ENCODE measurements at places on chromosomes 7 and 10.
A peak's percentile ranks its signal among the peaks of the same experiment; 100 is the strongest.

DNA sequence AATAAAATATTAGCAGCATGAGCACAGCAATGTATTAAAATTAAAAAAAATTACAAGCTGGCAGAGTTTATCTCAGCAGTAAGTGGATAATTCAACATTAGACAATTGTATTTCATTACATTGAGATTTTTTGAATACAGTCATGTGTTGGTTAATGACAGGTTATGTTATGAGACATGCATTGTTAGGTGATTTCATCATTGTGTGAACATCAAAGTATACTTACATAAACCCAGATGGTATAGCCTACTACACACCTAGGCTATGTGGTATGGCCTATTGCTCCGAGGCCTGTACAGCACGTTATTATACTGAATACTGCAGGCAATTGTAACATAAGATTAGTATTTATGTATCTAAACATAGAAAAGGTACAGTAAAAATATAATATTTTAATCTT, 29.7 kb downstream of the CCDC6 start:
- DNase-seq: no peak

GRCh38 chr10:19862811-19863515, 46.7 kb downstream of the PLXDC2 start:
- no peak for DNase-seq

DNA sequence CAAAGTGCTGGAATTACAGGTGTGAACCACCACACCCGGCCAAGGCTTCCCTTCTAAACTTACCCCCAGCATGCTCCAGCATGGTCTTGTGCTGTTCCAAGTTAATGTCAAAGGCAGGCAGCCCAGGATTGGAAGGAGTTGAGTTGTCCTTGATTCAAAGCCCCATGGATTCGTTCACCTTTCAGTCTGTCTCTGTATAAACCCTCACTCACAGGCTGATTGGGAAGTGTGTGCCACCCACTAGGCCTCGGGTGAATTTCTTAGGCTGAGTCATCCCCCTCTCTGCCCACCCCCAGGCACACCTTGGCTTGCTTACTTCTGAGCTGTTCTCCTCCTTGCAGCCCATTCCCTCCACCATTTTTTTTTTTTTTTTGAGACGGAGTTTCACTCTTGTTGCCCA, 13.3 kb upstream of the PRDX3 start:
- no peak for DNase-seq

DNA sequence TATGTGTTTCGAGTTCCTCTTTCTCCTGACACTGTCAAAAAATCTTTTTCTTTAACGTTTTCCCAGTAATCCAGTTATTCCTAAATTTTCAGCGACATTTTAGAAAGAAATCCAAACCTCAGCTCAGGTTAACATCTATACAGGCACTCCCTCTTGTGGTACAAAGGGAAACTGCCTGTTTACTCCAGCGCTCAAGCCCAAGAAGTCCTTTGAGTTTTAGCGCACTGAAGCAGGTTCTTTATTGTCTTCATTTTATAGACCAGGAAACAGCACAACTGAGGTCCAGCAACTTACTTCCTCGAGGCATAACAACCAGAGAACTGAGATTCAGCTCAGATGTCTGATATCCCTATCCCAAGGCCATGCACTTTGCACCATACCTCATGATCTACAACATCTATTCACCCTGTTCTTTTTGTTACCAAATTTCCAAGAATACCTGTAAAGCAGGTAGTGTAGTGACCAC, 287.2 kb upstream of the MKLN1 start:
- peak; percentile 53 for DNase-seq

DNA sequence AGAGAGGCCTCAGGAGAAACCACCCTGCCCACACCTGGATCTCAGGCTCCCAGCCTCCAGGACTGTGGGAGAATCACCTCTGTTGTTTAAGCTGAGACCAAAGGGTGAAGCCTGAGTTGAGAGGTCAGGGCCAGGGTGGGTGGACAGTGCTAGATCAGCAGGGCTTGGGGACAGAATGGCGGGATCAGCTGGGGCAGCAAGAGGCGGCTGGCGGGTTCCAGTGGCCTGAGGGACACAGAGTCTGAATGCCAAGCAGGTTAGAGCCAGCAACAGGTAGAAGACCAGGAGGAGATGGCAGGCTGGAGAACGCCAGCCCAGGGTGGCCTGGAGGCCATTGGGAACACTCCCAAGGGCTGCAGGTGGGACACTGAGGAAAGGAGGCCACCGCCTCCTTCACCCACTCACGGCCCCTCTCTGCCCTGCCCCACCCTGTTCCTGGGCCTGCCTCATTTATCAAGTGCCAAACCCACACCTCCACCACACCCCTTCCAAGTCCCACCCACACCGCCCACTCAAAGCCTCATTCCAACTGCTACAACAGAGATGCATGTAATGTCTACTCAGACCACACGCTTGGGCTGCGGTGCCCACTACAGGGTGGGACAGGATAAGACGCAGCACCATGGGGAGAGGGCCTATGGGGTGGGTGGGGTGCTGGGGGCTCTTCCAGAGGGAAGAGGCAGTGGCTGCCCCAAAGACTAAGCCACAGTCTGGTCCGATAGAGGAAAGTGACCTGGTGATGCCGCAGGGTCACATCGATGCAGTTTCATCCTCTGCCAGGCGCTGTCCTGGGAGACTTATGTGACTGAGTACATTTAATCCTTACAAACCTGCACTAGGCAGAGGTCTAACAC, 173.9 kb downstream of the TNS3 start:
- no peak for DNase-seq

DNA sequence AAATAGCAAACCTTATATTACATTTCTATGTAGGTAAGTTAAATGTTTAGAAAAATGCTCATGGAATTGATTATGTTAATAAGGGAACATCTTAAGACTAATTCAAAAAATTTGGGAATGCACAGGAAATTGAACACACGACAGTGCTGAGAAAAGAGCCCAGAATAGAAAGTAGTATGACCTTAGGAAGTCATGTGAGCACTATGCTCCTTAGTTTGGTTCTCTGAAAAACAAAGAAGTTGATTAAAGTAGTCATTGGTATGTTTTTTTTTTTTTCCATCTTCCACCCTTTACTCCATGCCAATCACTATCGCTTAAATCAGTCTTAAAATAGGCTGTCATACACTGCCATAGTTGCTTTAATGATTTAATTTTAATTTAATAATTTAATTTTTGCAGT, 242.9 kb downstream of the ANKRD7 start:
- DNase-seq: no peak

DNA sequence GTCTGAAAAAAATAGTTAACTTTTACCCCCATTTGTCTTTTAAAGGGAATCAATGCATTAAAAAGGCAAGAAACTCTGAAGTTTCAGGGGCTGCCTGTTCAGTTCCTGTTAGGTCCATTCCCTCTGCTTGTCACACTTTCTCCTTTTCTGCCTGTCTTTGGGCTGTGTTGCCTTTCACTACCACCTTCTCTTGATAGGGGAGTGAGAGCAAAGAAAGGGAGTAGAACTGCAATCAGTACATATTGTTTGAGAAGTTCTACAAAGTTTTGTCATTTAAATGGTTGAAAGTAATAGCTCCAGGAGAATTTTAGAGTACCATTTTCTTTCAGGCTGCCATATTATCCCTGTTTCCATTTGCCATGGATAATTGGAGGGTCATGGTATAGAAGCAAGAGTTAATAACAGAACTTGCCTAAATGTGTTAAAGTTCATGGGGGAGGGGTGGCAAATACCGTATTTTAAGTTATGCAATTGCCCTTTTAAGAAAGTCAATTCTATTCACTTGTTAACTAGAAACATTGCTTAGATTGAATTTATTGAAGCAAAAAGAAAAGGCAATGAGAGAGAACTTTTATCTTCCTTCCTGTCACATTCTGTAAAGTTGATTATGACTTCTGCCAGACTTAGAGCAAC, 38.6 kb downstream of the MPLKIP start:
- DNase-seq: no peak

DNA sequence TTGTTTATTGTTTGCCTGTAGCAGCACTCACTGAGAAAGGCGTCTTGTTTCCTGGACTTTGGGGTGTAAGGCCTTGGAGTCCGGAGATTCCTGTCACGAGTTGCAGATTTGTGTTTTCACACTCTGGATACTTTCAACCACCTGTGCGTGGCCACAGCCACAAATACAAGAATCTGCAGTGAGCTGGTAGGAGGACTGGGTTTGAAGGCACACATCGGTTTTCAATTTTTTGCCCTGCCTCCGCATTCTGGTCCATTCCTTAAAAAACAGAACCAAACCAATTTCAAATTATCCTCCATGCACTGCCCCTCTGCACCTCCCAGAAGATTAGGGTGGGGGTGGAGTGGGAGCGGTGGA, 619 bp downstream of the EXOC4 start:
- peak; percentile 29 for DNase-seq

- DNase-seq: no peak
Measured at GRCh38 chr10:130935128-130935439, 376.4 kb downstream of the TCERG1L start.

GRCh38 chr10:127576740-127577161, 27.6 kb downstream of the NPS start:
- DNase-seq: no peak

DNA sequence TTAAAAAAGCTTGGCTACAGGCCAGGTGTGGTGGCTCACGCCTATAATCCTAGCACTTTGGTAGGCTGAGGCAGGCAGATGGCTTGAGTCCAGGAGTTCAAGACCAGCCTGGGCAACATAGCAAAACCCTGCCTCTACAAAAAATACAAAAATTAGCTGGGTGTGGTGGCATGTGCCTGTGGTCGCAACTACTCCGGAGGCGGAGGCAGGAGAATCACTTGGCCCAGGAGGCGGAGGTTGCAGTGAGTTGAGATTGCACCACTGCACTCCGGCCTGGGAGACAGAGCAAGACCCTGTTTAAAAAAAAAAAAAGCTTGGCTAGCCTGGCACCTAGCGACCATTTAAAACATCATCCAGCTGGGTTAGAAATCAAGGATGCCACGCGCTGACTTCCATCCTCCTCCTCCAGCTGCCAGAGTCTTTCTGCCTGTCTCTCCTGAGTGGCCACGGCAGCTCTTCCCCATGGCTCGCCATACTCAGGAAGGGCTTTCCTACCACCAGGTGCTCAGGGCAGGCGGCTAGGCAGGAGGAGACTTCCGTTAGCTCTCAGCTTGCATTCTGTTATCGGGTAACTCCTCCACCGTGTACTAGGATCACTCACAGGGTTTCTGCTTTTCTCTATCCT, 45.0 kb downstream of the DENND2A start:
- no peak for DNase-seq

GRCh38 chr10:26737730-26738129, 40.2 kb downstream of the PDSS1 start:
- DNase-seq: no peak

GRCh38 chr10:110793886-110794285, 77.8 kb upstream of the PDCD4 start:
- no peak for DNase-seq

DNA sequence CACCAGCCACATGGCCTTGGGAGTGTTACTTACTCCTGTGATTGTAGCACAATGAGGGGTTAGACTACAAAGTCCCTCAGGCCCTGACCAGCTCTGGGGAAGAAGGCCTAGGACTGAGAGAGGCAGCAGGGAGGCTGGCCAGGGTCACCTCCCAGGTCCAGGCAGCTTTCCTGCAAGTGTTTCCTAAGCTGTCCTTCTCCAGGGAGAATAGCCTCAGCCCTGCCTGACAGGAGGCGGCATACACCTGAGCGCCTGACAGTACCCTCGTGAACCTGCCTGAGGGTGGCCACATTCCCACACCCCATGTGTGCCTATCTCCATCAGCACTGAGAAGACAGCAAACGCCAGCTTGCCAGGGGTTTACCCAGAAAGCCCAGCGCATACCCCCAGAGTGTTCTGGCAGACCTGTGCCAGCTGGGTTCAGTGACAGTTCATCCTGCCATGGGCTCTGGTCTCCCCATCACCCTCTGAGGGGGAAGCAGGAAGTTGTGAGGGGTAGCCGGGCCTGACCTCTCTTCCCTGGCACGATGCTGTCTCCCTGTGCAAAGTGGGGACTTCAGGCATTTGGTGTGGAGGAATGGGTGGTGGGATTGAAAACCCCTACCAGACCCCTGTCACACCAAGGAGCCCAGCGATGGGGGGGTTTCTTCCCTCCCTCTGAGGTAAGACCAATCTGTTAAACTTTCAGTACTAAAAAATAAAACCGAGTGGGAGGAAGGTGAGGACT, 56.3 kb upstream of the CAMK2B start:
- DNase-seq: no peak

- DNase-seq: no peak
Measured at GRCh38 chr7:3301449-3301731, 338 bp downstream of the SDK1 start.

GRCh38 chr10:123470336-123470921, 195.7 kb upstream of the GPR26 start:
- DNase-seq: no peak

DNA sequence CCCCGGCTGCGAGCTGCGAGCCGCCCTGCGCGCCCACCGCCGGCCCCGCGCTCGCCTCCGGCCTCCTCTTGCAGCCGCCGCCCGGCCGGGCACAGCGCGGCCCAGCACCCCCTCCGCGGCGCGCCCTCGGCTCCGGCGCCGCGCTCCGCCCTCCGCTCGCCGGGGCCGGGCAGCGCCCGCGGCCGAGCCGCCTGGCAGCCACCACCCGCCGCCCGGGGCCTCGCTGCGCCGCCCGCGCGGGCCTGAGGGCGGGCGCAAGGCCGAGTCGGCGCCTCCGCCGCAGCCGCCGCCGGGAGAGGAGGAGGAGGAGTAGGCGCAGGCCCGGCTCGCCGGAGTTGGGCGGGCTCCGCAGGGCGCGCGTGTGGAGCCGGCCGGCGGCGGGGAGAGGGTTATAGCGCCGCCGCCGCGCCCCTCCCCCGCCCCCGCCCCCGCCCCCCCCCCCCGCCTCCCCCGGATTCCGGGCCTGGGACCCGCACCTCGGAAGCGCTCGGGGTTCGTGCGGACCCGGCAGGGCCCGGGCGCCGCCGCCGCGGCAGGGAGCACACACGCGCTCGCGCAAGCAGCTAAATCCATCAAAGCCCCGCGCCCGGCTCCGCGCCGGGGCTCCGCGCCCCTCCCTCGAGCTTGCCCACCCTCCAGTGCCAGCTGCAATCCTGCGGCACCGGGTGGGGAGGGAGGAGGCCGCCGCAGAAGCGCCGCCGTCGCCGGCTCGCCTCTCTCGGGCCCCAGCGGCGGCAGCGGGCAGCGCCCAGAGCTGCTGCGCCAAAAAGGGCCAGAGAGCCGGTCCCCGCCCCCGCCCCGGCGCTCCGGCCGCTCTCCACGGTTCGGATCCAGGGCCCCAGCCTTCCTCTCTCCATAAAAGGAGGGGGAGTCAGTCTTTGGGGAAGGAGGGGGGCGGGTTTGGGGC, at the start of gene PDGFA:
PDGFA (minus strand) TSS at position 363 of the 907 bp plus-strand sequence. CDS start 845 bp downstream, outside the sequence.
- DNase-seq: no peak

GRCh38 chr7:137789215-137789882, 57.4 kb downstream of the DGKI start:
- no peak for DNase-seq

GRCh38 chr10:123526356-123527064, 139.6 kb upstream of the GPR26 start:
- no peak for DNase-seq

DNA sequence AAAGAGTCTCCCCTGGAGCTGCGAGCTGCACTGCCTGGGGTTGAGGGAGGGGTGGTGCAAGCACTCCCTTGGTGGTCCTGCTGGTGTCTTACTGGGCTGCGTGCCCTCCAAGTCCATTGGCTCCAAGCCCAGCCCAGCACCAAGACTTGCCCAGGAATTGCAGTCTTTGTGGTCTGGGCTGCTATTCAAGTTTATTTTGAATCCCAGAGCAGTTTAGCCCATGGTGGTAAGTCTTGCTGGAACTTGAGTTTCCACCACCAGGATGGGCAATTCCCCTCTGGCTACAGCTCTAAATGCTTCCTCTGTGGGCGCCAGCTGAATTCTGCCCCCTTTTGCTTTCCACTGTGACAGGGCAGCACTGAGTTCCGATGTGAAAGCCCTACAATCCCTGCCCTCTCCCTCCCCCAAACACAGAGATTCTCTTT, 25.1 kb downstream of the GALNT11 start:
- DNase-seq: no peak
